H9 (cell line): ENCODE measurements at places on chromosomes 5 and 9.

DNA sequence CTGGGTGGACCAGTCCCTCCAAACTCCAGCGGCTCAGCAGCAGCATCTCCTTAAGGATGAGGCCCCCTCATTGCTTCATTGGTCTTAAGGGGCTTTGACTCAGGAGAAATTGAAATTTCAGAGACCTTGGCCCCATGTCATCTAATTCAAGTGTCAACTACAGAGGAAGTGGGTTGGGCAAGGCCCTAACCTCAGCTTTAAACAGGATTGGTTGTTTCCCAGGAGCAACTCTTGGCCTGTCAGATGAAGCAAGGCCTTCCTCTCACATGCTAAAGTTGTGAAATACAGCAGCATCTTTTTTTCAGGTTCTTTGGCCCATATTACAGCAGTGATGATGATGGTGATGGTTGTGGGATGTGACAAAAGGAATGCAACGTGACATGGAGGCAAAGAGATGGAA is 348.3 kb downstream of the ICE1 start:
- no peak overlapping the region for H3K27ac ChIP-seq
- no peaks in the 10 kb centered on the region for H3K36me3 ChIP-seq
- no peaks in the 10 kb centered on the region for H3K4me1 ChIP-seq
- DNase-seq = no peak

GRCh38 chr5:123093601-123094236 is 4.7 kb downstream of the PRDM6 start:
- no peaks in the 10 kb centered on the region for H3K4me1 ChIP-seq
- no peak overlapping the region for H3K27ac ChIP-seq
- DNase-seq = peak; percentile 67
- H3K27me3 ChIP-seq = peaks cover 78% of the 10 kb centered on the region
- H3K36me3 ChIP-seq = no peaks in the 10 kb centered on the region
- H3K4me3 ChIP-seq = peak overlapping the region; percentile 87

DNA sequence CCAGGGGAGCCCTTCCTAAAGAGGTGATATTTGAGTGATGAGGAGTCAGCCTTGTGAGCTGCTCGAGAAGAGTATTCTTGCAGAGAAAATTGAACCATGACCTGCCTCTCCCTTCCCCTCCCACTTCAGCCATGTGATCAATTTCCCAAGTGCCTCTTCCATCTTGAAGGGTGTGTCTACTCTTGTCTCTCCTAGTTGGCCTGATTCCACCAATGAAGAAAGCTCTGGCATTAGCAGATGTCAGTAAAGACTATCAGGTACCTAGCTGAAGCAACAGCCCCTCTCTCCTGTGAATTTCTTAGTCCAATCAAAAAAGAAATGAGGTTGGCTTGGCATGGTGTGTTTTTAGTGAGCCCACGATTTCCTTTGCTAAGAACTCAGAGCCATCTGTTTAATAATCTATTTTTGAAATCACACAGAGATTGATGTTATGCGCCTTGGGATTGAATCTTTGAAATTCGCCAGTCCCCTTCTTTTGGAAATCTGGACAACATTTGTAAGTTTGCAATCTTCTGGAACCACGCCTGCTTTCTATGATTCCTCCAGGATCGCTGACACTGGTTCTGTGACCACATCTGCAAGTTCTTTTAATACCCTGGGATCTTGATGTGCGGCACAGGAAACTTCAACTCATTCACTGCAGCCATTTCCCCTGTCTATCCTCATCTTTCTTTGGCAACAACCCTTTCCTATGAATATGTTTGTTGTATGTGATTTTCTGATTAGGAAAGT is 404.6 kb downstream of the DMRT2 start:
- H3K27ac ChIP-seq = no peak overlapping the region
- no peaks in the 10 kb centered on the region for H3K4me1 ChIP-seq
- no peaks in the 10 kb centered on the region for H3K27me3 ChIP-seq

DNA sequence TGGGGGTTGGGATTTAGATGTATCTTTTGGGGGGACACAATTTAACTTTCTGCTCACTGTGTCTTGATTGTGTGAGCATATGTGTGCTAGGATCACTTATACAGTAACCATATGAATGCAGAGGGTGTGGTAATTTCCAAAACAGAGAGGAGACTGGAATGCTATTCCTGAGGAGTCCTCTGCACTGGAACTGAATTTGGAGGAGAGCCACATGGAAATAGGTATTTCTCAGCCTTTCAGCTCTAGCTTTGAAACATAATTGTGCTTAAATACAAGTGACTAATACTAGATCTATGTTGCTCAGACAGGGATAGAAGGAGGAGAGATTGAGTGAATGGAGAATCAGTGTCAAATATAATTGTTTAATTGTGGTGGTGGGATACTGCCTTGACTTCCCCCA is 45.5 kb downstream of the FOCAD start:
- H3K27me3 ChIP-seq = no peaks in the 10 kb centered on the region
- no peak overlapping the region for H3K27ac ChIP-seq
- H3K4me1 ChIP-seq = no peaks in the 10 kb centered on the region; the same call in 1 of the 2 replicates

DNA sequence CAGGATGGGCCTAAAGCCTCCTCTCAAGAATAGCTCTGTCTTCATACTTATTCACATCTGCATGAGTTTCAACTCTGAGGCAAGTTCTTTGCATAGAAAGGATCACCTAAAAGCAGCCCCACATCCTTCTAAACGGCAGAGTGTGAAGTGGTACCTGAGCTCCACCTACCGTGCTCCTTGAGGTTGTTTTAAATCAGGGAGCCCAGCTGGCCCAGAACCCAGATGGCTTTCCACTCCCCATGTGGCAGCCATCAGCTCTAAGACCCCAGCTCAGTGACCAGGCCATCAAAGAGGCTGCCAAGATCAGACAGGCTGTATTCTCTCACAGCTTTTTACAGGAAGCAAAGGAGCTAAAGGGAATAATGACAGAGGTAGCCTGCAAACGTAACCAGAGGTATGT is 299.3 kb downstream of the RASEF start:
- no peaks in the 10 kb centered on the region for H3K36me3 ChIP-seq
- no peak overlapping the region for H3K4me3 ChIP-seq
- H3K4me1 ChIP-seq = 0 out of 2 replicates have a peak, but pooled peaks cover 4% of the 10 kb centered on the region
- no peak overlapping the region for H3K27ac ChIP-seq
- no peak for DNase-seq

- H3K4me3 ChIP-seq = peak overlapping the region; percentile 89; the same call in 1 of the 3 replicates
- peaks cover 5% of the 10 kb centered on the region; the same call in 1 of the 2 replicates for H3K4me1 ChIP-seq
- no peak for DNase-seq
- no peak overlapping the region for H3K27ac ChIP-seq
These were observed 27.5 kb downstream of the PTGES2 start for GRCh38 chr9:128099932-128100491.

- no peak overlapping the region for H3K4me3 ChIP-seq
- no peaks in the 10 kb centered on the region for H3K27me3 ChIP-seq
- no peak for DNase-seq
- H3K27ac ChIP-seq = no peak overlapping the region
- no peaks in the 10 kb centered on the region for H3K36me3 ChIP-seq
- H3K4me1 ChIP-seq = no peaks in the 10 kb centered on the region
These were observed 533.3 kb downstream of the LRRC70 start for GRCh38 chr5:63111891-63112290.

GRCh38 chr9:21788752-21789151 is 13.7 kb upstream of the MTAP start:
- no peak overlapping the region for H3K4me3 ChIP-seq
- no peaks in the 10 kb centered on the region; the same call in 1 of the 2 replicates for H3K27me3 ChIP-seq
- H3K36me3 ChIP-seq = no peaks in the 10 kb centered on the region
- H3K4me1 ChIP-seq = no peaks in the 10 kb centered on the region

DNA sequence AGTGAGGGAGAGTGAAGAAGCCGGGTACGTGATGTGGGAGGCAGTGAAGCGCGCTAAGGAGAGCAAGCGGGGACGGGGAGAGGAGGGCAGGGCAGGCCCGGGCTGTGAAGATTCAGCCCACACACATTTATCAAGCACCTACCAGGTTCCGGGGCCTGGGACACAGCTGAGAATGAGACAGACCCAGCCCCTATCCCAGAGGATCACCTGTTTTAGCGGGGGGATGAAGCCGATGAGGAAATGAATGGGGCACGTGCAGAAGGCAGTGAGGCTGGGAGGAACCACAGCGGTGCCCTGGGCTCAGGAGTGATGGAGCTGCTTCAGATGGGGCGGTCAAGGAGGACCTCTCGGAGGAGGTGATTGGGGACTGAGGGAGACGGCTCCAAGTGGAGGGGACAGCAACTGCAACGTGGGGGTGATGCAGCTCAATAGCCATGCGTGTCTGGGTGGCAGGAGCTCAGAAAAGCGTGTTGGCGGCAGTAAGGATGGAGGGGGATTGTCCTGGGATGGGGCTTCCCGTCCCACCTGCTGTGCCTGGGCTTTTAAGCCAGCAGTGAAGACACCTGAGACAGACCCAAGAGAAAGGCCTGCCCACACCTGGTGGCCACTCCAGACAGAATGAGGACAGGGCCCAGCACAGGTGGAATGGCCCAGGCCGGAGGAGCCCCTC is 77.5 kb upstream of the UNC5A start:
- no peaks in the 10 kb centered on the region for H3K36me3 ChIP-seq
- no peak overlapping the region; the same call in 2 of the 3 replicates for H3K4me3 ChIP-seq
- DNase-seq = peak; percentile 30
- H3K27me3 ChIP-seq = no peaks in the 10 kb centered on the region
- no peak overlapping the region for H3K27ac ChIP-seq

DNA sequence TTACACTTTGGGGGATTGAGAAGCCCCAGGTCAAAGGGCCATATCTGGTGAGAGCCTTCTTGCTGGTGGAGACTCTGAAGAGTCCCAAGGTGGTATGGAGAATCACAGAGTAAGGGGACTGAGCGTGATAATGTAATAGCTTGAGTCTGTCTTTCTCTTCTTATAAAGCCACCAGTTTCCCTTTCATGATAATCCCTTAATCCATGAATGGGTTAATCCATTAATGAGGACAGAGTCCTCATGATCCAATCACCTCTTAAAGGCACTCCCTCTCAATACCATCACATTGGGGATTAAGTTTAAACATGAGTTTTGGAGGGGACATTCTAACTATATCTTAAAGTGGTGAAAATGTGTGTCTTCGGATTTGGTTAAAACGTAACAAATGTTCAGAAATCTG is 21.5 kb downstream of the WDR36 start:
- H3K4me1 ChIP-seq = no peaks in the 10 kb centered on the region; the same call in 1 of the 2 replicates
- H3K27ac ChIP-seq = no peak overlapping the region
- H3K36me3 ChIP-seq = peaks cover 32% of the 10 kb centered on the region
- no peak overlapping the region for H3K4me3 ChIP-seq
- no peak for DNase-seq

- no peak overlapping the region for H3K4me3 ChIP-seq
- H3K27me3 ChIP-seq = no peaks in the 10 kb centered on the region
- DNase-seq = no peak
- peaks cover 5% of the 10 kb centered on the region for H3K36me3 ChIP-seq
These were observed 243.0 kb upstream of the PTPRD start for GRCh38 chr9:10855847-10856246.

GRCh38 chr5:17151686-17152085 is 65.7 kb upstream of the BASP1 start:
- peaks cover 6% of the 10 kb centered on the region; the same call in 1 of the 2 replicates for H3K4me1 ChIP-seq
- H3K4me3 ChIP-seq = no peak overlapping the region; the same call in 1 of the 2 replicates
- no peak overlapping the region for H3K27ac ChIP-seq
- peak; percentile 64 for DNase-seq

DNA sequence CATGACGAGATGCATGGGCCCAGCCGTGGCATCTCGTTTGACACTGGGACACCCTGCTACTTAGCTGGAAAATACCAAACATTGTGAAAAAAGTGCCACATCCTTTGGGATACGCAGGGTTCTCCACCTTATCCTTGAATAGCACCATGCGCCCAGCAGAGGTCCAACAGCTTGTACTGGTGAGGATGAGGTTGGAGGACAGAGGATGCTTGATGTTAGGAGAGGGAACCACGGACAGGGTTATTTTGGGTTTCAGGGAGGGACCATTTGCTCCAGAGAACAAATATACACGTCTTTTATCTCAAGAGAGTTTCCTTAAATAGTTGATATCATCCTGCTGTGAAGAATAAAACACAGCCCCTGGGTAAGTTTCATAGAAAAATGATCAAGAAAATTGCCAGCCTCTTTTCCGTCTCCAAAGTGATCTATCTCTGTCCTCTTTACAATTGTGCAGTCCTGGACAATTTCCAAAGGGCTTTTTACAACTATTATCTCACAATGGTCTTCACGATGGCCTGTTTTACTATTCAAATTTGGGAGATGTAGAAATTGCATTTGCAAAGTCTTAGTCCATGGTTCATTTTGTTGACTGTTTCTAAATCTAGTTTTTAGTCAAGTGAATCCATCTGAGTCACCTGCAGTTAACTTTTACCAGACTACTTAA is 19.9 kb upstream of the FRRS1L start:
- no peak overlapping the region for H3K4me3 ChIP-seq
- H3K36me3 ChIP-seq = no peaks in the 10 kb centered on the region
- H3K27ac ChIP-seq = no peak overlapping the region

GRCh38 chr9:120532475-120532874 is 47.5 kb downstream of the CDK5RAP2 start:
- H3K4me1 ChIP-seq = no peaks in the 10 kb centered on the region; the same call in 1 of the 2 replicates
- DNase-seq = no peak
- peaks cover 65% of the 10 kb centered on the region for H3K36me3 ChIP-seq
